ENCODE measurements at places on chromosomes 1 and 21.

DNA sequence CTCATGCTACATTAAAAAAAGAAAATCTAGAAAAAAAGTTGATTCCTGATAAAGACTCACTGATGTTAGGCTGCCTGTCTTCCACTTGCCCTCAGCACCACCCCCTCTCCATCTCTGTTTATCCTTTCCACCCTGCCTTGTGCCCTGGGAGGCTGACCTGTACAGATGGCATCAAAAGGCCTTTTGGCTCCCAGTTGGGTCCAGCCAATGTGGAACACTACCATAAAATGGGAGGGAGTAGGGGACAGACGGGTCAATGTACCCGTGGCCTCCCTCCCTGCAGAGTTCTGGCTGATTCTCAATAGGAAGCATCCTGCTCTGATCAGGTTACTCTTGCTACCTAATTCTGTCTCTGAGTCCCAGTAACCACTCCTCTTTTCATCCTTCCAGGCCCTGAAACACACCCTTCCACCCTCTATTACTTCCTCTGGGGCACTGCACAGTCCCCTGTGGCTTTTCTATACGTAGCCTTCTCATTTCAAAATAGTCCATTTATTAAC is 300.0 kb downstream of the HHIPL2 start:
- DNase-seq: no peak

DNA sequence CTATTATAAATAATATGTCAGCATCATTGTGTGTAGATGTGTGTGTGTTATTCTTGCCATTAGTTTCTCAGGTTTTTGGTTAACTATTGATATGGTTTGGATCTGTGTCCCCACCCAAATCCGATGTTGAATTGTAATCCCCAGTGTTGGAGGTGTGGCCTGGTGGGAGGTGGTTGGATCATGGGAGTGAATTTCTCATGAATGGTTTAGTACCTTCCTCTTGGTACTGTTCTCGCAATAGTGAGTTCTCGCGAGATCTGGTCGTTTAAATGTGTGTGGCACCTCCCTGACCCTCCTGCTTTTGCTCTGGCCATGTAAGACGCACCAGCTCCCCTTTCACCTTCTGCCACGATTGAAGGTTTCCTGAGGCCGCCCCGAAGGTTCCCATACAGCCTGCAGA is 9.6 kb upstream of the POFUT2 start:
- no peak for DNase-seq

- no peak for DNase-seq
Observed at GRCh38 chr1:29279406-29279805, 43.1 kb downstream of the PTPRU start.

GRCh38 chr1:110083061-110083865 is 12.8 kb upstream of the ALX3 start:
- no peak for DNase-seq

DNA sequence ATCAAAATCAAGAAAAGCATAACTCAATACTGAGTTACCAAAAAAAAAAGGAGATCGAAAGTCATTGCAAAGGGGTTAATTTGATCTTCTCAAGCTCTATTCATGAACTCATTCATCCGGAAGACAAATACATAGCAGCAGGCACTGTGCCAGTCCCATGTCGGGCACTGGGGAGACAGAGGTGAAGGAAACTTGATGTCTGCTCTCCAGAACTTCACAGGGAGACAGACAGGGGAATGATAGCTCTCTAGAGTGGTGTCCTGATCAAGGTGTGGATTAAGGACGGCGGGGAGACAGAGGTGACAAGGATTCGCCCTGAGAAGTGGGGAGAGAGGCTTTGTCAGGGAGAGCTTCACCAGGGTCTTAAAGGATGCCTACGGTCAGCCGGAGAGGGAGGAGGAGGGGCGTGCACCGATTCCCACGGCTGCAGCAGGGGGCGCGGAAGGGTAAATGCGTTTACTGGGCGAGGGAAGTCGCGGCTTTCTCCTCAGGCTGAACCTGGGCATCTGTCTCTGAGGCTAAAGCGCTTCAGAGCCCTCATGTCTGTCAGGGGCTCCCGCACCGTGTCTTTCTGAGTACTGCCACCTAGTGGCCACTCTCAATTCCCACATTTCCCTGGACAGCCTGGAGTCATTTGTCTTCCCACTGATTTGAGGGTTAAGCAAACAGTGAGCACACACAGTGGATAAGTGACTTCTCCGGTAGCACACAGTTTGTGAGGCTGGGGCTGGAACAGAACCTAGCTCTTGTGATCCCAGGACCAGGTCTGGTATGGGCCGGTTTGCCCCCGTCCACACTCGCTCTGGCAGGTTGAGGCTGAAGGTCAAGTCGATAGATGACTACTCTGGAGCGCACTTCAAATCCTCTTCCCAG is 152.8 kb downstream of the TENT5C start:
- peak; percentile 42 for DNase-seq

GRCh38 chr1:37946703-37947360 is at the start of gene INPP5B:
Gene INPP5B (minus strand): TSS chr1:37947053. CDS start chr1:37946308, 745 bp downstream.
- DNase-seq: no peak

GRCh38 chr1:202798792-202799331 is 9.4 kb downstream of the KDM5B start:
- no peak for DNase-seq

- no peak for DNase-seq
Observed at GRCh38 chr21:40754466-40754865, 92.5 kb downstream of the DSCAM start.

GRCh38 chr1:175597969-175598765 is 145.2 kb downstream of the TNR start:
- DNase-seq: no peak

GRCh38 chr1:53327182-53327913 is 522 bp downstream of the LRP8 start:
- peak; percentile 50 for DNase-seq

- DNase-seq: no peak
Observed at GRCh38 chr21:42352441-42353095, 1.8 kb upstream of the TFF2 start.

All from stimulated activated CD4-positive, alpha-beta T cell treated with anti-CD3 and anti-CD28 coated beads, TNF-alpha, amount 100 ng/mL, for 1 hour (primary cell).